ENCODE measurements at places on chromosomes 16 and 17. TPM values are rescaled to one million over a fixed set of nuclear protein-coding genes. Genes with fewer than 3 reads are reported as not detected.

DNA sequence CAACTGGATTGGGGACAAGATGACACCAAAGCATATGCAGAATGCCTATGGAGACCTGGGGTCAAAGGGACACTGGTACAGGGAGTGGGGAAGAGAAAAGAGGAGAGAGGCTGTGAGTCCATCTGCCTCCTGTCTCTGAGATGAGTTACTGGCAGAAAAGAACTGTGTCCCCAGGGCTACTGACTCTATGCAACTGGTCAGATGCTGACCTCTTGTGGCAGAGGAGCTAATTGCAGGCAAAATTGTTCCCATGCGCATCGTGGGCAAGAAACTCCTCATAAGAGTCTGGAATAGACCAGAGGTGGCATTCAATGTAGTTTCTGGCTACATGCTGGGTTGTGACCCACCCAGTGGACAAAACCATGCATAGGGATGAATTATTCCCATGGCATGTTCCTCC lies 26.1 kb upstream of the MLKL start:
- no peak overlapping the region for H3K27ac ChIP-seq
- no peak for DNase-seq
- no peaks in the 10 kb centered on the region for H3K27me3 ChIP-seq
- H3K4me3 ChIP-seq: no peak overlapping the region
- H3K36me3 ChIP-seq: no peaks in the 10 kb centered on the region

DNA sequence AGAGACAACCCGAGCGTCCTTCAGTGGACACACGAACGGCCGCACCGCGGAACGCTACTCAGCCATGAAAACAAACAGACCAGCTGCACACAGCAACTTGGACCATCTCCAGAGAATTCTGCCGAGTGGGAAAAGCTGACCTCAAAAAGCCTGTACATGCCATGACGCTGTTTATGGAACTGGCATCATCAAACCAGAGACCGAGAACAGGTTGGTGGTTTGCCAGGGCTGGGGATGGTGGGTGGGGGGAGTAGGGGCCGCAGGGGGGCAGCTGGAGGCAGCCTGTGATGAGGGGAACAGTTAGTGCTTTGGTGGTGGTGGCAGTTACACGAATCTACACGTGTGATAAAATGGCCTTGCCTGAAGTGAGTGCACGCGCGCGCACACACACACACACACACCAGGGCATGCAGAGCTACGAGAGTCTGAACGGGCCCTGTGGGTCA lies 169.8 kb downstream of the LAT start:
- H3K36me3 ChIP-seq: no peaks in the 10 kb centered on the region
- no peaks in the 10 kb centered on the region for H3K27me3 ChIP-seq
- no peak overlapping the region for H3K4me3 ChIP-seq

Gene OMG
- not detected for total RNA-seq

Gene TUBD1
- 28.0 TPM for total RNA-seq

Gene KRT37
- total RNA-seq: not detected
